ENCODE measurements at places on chromosomes 7 and 10. TPM values are rescaled to one million over a fixed set of nuclear protein-coding genes. Genes with fewer than 3 reads are reported as not detected.

GRCh38 chr10:61836888-61837754, 64.4 kb upstream of the ARID5B start:
- DNase-seq: no peak

GRCh38 chr7:94111009-94111408, 106.9 kb upstream of the BET1 start:
- DNase-seq: no peak

- no peak for DNase-seq
Measured at GRCh38 chr7:111958896-111959295, 247.3 kb downstream of the DOCK4 start.

Gene C10orf105
- total RNA-seq: 0.43 TPM

DNA sequence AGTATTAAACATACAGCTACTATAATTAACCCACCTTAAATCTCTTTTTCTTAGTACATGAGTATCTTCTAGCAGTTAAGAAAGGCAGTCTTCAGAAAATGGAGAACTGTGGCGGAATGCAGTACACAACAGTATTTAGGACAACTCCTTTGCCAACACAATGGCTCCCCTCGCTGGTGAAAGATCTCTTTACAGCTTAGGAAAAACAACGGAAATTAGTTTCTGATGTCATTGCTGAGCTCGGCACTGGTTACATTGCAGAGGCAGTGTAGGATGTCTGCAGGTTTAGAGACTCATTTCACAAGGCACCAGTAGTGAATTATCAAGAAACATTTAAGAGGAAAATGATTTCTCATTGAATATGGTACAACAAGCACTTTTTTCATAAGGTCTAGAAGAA, 43.4 kb downstream of the GLRX3 start:
- peak; percentile 44 for DNase-seq

Gene MNX1
- total RNA-seq: 0.39 TPM

Gene GPER1
- 0.56 TPM for total RNA-seq

DNA sequence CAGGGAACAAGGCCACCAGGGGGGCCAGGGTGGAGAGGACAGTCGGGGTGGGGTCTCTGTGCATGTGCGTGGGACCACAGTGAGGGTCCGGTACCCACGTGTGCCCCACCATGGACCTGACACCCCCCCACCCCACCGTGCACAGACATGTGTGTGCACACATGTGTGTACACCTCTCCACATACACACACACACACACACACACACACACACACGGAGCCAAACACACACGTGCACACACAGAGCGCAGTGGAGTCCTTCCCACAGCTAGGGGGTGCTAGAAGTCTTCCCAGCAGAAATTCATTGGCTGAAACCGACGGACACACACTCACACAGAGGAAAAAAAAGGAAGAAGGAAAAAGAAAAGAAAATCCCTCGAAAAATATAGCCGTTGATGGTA, 42.8 kb upstream of the GNA12 start:
- DNase-seq: peak; percentile 51

Gene EPHA1
- total RNA-seq: 2.2 TPM

DNA sequence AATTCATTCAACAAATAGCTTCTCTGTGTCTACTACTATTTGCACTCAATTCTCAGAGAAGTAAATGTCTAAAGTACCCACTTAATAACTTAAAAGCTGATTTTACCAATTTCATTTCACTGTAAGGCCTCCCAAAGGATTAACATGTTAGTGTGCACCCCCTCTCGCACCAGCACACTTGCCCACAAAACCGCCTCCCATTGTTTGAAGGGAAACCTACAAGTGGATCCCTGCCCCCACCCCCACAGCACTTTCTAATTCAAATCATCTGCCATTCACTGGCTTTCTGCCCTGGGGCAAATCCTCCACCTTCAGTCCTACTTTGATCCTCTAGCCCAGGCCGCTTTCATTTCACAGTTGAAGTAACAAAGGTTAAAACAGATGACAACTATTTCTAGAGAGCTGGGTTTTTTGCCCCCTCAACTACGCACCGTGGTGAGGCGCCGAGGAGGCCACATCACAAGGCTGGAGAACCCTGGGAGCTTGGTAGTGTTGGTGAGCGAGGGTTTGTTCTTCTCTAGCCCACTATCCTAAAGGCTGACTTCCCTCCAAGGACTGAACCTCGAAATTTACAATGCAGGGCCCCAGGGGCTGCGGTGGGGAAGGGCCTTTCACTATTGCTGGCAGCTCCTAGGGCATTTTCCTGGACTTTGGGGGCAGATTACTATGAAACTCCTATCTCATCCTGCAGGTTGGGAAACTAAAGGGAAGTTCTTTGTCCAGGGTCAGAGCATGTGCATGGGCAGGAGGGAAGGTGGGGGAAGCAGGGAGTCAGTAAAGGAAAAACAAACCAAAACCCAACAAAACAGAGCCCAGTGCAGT, 517.4 kb upstream of the ZMIZ1 start:
- DNase-seq: no peak

Gene MYH16
- total RNA-seq: not detected

Gene AKR1C2
- total RNA-seq: not detected

- DNase-seq: no peak
Measured at GRCh38 chr7:55092975-55093373, 74.2 kb downstream of the EGFR start.

GRCh38 chr10:71463111-71463510, 66.4 kb downstream of the CDH23 start:
- DNase-seq: no peak

GRCh38 chr7:129110258-129110981, 34.1 kb upstream of the TSPAN33 start:
- no peak for DNase-seq

GRCh38 chr10:68492118-68492517, 20.3 kb upstream of the DNA2 start:
- DNase-seq: no peak

Gene HTR5A
- total RNA-seq: not detected

GRCh38 chr7:40428421-40428820, 293.6 kb downstream of the SUGCT start:
- DNase-seq: no peak

- no peak for DNase-seq
Measured at GRCh38 chr7:15600298-15600697, 38.5 kb upstream of the AGMO start.

Data from activated T-cell treated with anti-CD3 and anti-CD28 coated beads, Interleukin-2, amount 50 U/mL, for 72 hours (primary cell).